ENCODE measurements at places on chromosomes 13 and 19.
A peak's percentile ranks its signal among the peaks of the same experiment; 100 is the strongest.

DNA sequence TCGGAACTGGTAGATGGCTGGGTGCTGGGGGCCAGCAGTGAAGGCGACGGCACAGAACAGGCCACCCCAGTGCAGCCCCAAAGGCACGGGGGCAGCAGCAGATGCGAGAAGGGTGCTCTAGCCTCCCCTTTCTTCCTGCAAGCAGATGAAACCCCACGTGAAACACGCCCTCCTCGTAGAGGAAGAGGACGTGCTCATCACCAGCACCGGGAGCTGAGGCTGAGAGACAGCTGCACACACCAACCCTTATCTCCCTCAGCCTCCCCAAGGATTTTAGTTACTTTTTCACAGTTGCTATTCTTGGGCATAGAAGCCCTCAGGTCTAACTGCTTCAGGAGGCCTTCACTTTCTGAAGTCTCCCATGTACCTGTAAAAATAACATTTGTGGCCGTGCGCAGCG lies 11.9 kb downstream of the ZNF787 start:
- DNase-seq: no peak

DNA sequence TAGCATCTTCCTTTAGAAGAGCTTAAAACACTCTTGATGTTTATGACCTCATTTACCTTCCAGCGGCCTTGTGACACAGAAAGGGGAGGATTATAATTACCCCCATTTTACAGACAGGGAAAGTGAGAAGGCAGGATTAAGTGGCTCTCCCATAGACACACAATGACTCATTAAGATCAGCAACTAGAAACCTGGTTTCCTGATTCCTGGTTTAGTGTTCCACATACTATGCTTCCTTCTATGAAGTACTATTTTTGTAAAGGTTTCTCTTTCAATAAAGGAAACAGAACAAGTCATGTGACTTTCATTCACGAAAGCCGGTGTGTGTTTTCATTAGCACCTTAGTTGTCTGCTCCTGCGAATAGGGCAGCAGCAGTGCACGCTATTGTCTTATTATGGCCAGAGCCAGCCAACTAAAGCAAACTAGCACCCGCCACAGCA lies 8.3 kb downstream of the IRS2 start:
- DNase-seq: no peak

DNA sequence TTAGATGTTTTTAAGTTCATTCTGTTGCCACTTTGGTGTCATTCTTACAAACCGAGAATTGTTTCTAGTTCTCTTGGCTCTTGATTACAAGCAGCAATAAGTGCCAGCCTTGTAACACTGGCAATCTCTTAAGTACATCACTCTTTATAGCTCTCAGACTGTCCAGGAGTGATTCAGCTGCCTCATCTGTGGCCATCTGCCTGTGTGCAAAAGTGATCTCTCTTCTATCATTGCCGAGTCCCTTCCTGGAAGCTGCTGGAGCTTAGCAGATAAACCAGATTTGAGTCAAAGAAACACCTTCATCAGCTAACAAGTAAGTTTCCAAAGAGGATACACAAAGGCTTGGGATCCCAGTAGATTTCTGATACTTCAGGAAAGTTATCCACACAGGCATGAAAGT lies 23.2 kb downstream of the STOML3 start:
- no peak for DNase-seq

DNA sequence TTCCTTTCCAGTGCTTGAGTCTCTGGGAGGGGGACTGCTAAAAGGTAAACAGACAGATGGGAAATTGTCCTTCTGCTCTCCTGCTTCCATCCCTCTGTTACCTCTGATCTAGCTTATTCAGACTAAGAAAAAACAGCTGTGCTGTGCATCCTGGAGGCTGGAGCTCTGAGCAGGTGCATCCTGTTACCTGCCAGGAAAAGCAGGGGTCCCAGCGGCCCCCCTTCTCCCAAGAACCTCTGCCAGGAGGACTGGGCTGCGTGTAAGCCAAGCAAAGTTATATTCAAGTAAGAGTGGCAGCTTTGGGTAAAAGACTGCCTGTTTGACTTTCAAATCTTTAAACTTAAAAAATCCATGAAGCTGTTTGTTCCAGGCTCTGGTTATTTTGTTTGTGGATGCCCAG lies 75.1 kb downstream of the C13orf42 start:
- no peak for DNase-seq

DNA sequence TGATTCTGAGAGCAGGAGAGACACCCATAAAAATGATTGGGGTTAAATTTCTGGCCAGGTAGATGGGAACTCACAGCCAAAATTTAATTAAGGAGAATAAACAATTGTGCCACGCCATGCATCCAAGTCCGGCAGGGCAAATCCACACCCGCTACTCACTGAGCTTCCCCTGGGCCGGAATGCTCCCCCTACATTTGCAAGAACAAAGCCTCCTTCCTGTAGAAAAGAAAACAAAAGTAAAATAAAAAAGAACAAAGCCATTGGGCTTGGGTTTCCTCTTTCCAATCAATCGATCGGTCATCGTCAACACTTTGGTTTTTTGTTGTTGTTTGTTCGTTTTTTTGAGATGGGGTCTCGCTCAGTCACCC lies 30.2 kb upstream of the TFDP1 start:
- DNase-seq: no peak

GRCh38 chr13:110646442-110647364 lies 31.4 kb downstream of the NAXD start:
- DNase-seq: no peak

DNA sequence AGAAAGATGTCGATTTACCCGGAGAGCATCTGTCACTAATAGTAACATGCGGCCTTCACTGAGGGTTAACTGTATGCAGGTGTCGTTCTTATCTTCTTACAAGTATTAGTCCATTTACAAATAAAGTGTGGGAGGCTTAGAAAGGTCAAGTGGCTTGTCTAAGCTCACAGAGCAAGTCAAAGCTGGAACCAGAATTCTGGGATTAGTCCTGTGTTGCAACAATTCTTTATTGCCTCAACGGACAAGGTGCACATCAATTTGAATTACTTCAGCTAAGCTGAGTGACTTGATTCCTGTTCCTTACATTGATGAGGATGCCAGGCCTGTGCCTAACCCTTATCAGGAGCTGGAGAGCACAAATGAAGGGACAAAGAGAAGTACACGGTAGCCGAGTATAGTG lies 1193.6 kb downstream of the UQCRFS1 start:
- DNase-seq: no peak

DNA sequence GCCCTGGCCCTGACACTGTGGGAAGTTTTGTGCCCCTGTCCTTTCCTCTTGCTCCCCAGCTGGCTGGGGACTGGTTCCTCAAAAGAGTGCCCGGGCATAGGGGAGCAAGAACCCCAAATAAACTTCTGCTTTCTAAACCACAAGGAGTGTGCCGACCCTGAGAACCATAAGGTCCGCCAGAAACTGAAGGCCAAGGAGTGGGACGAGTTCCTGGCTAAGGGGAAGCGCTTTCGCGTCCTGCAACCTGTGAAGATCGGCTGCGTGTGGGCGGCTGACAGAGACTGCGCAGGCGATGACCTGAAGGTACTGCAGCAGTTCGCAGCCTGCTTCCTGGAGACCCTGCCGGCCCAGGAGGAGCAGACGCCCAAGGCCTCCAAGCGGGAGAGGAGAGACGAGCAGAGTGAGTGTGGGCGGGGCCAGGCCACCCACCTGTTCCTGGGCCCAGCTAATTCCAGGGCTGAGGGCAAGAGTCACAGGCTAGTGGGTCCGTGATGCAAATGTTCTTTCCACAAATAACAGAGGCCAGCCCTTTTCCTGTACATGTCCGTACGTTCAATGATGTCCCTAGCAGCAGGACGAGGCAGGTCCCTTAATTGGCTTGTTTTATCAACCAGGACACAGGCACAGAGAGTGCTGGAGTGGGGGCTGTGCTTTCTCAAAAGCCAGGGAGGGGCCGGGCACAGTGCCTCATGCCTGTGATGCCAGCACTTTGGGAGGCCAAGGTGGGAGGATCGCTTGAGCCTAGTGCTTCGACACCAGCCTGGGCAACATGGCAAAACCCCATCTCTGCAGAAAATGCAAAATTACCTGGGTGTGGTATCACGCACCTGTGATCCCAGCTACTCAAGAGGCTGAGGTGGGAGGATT lies 25.6 kb downstream of the UBXN6 start:
- no peak for DNase-seq

- DNase-seq: no peak
Observed at GRCh38 chr13:49395878-49396380, 47.9 kb downstream of the CAB39L start.

DNA sequence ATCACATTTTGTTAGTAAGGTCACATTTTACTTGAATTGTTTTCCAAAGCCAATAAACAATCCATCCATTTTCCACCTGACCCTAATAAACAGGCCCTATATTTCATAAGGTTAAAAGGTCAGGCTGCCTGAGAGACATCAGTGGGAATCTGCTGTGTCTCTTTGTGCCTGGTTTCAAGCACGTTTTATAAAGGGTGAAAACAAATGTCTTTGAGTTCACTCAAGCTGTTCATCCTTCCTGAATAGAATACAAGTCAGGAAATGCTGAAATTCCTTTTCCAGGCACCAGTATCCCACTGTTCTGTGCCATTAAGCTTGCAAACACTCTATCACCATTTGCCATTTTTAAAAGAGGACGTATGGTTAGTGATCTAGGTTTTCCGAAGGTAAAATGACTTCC lies 67.5 kb upstream of the SPATA13 start:
- DNase-seq: no peak

GRCh38 chr19:29836409-29836825 lies 24.6 kb downstream of the CCNE1 start:
- DNase-seq: no peak

GRCh38 chr13:42990291-42991232 lies 1.5 kb downstream of the EPSTI1 start:
- DNase-seq: no peak

- no peak for DNase-seq
Observed at GRCh38 chr19:43780706-43781525, at the start of gene KCNN4. TSS of gene KCNN4 (minus strand) at chr19:43780973. CDS start at chr19:43780861, 112 bp downstream.

GRCh38 chr13:99265821-99266426 lies 7.7 kb upstream of the GPR18 start:
- DNase-seq: peak; percentile 41

DNA sequence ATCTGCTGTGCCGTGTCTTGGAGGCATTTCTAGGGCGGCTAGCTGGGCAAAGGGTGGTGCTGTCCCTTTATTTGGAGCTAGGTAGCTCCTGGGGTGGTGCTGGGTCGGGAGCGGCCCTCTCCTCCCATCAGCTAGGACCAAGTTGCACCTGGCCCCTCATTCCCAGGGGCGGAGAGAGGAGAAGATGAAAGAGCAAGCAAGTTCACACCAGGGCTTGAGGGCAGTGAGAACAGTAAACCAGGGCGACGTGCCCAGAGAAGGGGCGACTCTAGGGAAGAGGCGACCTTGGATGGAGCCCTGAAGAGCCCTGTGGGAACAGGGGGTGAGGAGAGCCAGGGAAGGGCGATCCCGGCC lies 17.0 kb upstream of the KCNN1 start:
- DNase-seq: no peak

DNA sequence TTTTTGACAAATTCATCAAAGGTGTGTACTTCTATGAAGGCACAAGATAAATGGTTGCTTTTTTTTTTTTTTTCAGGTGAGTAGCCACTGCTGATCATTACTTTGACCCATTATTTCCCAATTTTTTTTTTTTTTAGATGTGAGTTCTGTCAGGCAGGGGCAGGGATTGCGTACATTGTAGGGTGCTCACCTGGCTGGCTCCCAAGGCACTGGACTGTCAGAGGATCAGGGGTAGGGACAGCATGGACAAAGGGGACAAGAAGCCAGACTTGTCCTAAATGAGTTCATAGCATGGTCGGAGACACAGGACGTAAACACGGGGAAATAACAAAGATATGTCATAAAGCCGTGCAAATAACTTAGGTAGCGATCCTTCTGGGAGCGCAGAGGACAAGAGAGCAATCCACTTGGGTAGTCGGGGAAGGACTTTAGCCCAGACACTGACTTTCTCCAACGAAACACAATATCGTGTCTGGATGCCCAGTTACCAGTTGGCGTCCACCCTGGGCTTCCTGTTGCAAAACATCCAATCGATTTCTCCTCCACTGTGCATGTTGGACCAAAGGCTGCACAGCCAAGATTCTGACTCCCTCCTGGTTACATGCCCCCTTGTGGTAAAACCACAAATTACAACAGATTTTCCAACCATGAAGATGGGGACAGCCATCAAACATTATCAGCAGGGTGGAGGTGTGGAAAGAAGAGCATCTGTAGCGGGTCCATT lies 27.5 kb upstream of the KATNAL1 start:
- DNase-seq: no peak

DNA sequence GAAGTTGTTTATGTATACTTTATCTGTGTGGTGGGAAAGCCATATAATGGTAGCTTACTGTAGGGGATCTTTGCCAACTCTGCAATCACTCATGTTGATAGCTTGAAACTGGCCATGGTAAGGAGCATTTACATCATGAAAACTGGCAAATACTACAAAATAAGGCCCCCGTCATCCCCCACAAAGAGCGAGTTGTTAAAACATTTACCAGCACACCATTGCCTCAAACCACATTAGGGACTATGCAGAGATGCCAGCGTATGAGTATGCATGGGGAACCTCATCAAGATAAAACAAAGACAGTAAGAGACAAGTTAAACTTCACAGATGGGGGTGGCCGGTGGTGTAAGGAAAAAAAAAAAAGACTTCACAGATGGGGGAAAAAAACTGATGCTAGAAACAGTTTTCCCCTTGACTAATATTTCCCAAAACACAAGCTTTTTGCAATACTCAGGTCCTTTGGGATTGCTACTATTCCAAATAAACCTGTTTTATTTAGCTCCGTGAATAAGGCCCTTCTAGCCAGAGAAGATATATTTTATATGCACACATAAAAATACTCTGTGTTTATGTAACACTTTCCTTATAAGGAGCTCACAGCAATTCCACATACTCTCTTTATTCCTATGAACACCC lies 70.6 kb upstream of the SERP2 start:
- no peak for DNase-seq

GRCh38 chr13:102772042-102772425 lies 1.6 kb downstream of the TEX30 start:
- no peak for DNase-seq

- no peak for DNase-seq
Observed at GRCh38 chr13:32988608-32989289, 27.5 kb upstream of the KL start.

- no peak for DNase-seq
Observed at GRCh38 chr19:54952591-54953344, 5.4 kb upstream of the NLRP7 start.

- DNase-seq: no peak
Observed at GRCh38 chr19:17289489-17289888, 7.8 kb downstream of the ANKLE1 start.

DNA sequence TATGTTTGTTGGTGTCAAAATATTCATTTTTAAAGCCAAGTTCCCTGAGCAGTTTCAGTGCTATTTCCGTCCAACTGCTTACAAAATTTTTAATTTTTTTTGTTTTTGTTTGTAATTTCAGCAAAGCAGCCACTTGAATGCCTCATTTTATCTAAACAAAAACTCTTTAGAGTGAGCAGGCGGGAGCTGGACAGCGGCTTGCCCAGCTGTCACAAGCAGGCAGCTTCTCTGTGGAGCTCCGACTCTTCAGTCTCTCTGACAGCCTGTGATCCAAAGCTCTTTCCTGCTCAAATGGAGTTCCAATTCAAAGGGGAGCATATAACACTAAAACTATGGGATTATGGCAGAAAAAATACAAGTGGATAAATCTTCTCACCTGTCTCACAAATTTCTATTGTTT lies 618.3 kb upstream of the PCDH20 start:
- DNase-seq: no peak

GRCh38 chr13:89763005-89763404 lies 1584.5 kb upstream of the MIR17HG start:
- no peak for DNase-seq

- DNase-seq: no peak
Observed at GRCh38 chr19:16943942-16944625, 55.3 kb downstream of the F2RL3 start.

Data from renal cortex interstitium (tissue), 15 donors.